ENCODE measurements at places on chromosomes 5 and 9.

DNA sequence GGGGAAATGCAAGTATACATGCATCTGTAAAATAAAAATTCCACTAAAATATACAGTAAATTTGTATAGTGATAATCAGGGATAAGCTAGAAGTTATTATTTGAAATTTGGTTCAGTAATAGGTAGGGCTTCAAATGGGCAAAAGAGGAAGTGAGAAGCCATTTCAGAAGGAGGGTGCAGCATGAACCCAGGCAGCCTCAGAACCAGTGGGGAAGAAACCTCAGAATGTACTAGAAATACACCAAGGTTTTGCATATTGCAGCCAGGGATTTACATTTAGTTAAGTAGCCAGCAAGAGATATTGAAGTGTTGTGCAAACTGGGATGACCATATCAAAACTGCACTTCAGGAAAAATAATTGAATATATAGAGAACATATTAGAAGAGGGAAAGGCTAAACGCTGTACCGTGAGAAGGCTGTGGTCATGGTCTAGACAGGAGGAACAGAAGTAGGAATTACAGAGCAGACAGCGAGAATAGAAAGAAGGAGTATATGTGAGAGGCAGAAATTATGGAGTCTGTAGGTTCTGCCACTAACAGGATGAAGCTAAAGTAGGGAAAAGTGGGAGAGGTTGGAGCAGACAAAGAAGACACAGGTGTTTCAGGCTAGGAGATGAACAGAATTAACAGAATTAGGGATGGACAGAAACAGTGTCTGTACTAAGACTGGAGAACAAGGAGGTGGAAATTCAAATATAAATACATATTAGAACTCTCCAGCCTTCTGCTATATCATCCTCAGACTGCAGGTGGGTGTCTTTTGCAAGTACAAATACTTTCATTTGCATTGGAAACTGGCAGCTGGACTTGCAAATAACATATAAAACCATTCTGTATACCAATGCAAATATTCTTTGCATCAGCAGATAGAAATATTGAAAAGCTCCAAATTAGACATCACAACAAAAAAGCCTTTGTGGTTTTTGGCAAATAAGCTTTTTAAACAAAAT, 335.6 kb downstream of the ZNF608 start:
- DNase-seq = no peak

- DNase-seq = no peak
These were observed 257.9 kb upstream of the ADAMTS16 start for GRCh38 chr5:4882186-4882585.

GRCh38 chr5:60352992-60353599, 346.9 kb downstream of the DEPDC1B start:
- DNase-seq = no peak

- no peak for DNase-seq
These were observed 61.1 kb downstream of the MTRR start for GRCh38 chr5:7930011-7930410.

DNA sequence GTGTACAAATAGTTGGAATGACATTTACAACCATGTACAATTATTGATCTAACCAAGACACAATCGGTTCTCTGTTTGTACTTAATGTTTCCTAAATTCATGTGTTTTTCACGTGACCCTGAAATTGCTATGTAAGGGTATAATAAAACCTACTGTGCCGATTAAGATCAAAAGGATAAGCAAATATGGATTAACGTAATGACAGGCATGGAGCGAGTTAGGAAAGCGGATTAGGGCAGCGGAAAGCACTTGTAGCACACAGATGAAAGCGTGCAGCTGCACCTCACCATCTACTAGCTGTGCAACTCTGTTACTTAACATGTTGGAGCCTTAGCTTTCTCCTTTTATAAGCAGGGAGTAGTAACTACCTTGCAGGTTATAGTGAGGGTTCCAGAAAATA, 38.3 kb upstream of the ZFYVE16 start:
- peak; percentile 26 for DNase-seq

GRCh38 chr5:24235946-24236345, 408.8 kb downstream of the CDH10 start:
- DNase-seq = no peak

- no peak for DNase-seq
These were observed 108.2 kb upstream of the TBC1D2 start for GRCh38 chr9:98363644-98364043.

DNA sequence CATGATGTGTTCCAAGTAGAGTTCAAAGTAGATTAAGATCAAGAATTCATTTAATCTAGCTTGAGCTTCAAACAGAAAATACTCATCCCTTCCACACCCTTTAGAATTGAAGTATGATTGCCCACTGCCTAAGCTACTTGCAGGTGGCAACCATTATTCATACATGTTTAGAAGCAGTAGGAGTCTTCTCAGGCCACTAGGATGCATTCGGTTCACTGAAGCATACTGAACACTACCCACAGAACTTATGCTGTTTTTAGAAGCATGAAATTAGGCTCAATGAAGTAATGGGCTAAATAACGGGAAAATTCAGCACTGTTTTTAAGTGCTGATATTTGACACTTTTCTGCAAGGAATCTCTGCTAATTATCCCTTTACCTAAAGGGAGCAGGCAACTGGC, 263.4 kb downstream of the DEPDC1B start:
- no peak for DNase-seq

DNA sequence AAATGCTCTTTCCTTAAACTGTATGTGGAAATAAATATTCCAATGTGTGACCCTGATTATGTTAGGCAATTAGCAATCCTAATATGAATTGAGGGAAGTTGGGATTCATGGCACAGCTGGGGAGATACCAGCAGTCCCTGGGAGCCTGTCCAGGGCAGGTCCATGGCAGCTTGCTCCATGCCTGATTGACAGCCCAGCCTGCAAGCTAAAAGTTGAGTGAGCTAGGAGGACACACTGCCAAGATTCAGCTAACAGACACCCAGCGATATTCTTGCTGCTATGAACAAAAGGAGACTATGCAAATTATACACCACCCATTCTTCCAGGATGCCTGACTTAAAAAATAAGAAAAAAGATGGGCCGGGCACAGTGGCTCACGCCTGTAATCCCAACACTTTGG, 6.2 kb downstream of the TGFBI start:
- DNase-seq = no peak

DNA sequence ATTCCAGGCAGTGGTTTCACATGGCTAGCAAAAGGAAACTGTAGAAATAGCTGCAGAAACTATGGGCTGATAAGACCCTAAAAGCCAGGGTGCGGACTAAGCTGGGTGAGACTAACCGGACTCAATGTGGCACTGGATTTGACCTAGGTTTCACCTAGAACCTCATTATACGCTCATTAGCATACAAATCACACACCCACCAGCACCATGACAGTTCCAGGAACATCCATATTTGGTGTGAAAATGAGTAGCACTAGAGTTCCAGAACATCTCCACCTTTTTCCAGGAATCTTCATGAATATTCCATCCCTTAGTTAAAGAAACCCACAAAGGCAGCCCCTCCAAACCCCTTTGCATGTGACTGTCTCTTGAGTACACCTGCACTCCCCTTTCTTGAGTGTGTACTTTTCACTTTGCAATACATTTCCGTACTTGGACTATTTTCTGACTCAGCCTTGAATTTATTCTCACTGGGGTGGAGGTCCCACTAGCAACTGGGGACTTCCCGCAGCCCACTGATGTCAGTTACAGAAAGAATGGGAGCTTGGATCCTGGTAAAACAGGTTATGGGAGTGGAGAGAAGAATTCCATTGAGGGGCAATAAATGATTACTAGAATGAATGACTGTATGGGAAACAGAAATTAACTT, 58.0 kb upstream of the SPATA31C2 start:
- DNase-seq = no peak

DNA sequence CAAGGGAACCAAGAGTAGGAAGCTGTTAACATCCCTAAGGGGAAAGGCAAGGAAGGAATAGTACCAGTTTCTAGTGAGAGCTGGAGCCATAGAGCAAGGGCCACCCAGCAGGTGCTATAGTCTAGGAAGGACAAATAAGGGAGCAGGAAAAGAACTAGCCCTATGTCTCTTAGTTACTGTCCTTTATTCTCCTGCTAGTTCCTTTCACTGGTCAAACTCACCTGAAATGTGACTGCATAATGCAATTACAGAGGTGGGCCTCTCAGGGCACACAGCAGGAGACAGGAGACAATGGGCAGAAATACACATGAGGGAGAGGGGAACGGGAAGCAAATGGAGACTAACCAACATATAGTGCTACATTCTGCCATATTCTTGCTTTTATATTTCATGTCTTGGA, 26.7 kb upstream of the FRMPD1 start:
- DNase-seq = no peak

GRCh38 chr5:159965031-159965837, 43.7 kb upstream of the TTC1 start:
- DNase-seq = peak; percentile 16

DNA sequence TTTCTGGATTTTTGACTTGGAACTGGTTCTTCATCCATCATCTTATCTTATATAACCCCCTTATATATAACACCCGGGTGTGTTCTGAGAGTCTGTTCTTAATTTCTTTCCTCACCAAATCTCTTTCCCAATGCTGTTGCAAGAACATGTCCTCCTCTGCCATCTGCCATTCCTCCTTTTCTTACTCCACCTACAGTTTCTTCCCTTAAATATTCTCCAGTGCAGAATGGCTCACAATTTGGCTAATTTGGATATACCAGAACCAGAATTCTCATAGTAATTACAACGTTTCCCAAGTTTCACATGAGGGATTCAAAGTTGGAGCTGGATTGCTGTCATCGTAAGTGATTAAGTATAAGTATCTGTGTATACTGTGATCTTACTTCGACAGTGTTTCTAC, 28.0 kb downstream of the SKP2 start:
- DNase-seq = no peak

- DNase-seq = no peak
These were observed 3.9 kb upstream of the LPCAT1 start for GRCh38 chr5:1527533-1528205.

GRCh38 chr9:96071076-96071814, 195.8 kb downstream of the ERCC6L2 start:
- no peak for DNase-seq

DNA sequence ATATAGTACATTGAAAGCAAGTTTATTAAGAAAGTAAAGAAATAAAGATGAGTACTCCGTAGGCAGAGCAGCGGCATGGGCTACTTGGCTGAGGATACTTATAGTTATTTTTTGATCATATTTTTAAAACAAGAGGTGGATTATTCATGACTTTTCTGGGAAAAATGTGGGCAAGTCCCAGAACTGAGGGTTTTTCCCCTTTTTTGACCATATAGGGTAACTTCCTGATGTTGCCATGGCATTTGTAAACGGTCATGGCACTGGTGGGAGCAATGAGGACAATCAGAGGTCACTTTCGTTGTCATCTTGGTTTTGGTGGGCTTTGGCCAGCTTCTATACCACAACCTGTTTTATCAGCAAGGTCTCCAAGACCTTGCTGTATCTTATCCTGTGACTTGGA, 5.2 kb upstream of the BASP1 start:
- no peak for DNase-seq

GRCh38 chr5:141816598-141817399, 61.4 kb downstream of the PCDH1 start:
- peak; percentile 60 for DNase-seq

GRCh38 chr9:91682806-91683205, 259.2 kb upstream of the NFIL3 start:
- no peak for DNase-seq

DNA sequence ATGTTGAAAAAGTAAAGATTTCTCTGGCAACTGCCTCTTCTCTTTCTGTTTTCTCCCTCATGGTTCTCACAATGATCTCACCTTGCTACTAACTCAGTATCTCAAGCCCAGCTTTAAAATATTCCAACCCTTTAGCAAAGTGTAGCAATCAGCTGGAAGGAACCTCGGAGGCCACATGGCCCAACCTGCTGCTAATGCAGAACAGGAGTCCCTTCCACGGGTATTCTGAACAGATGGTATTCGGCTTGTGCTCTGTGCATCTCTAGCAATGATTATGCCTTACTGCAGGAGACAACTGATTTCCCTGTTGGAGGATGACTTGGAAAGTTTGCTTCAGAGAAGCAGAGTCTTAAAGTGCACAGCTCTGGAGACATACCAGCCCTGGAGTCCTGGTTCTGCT, 151.8 kb upstream of the PPP1R2B start:
- no peak for DNase-seq

DNA sequence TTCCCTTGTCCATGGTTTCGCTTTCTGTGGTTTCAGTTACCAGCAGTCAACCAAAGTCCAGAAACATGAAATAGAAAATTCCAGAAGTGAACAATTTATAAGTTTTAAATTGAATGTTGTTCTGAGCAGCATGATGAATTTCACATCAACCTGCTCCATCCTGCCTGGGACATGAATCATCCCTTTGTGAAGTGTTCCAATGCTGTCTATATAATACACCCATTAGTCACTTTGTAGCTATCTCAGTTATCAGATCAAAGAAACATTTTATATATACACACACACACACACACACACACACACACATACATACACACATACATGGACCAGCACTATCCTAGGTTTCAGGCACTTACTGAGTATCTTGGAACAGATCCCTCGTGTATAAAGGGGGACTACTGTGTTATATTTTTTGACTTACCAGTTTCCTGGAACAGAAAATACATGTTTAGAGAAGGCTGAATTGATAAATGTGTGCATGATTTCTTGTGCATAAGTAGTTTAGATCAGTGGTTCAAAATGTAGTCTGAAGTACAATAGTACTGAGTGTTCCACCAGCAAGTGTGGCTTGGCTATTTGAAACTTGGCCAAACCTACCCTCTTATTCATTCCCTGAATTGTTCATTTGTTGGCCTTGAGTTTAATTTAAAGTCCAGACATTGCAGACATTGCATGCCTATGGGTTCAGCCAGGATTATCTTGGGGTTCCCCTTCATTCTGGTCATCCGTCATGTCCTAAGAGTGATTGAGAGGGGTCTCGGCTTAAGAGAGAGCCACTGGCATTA, 510.0 kb downstream of the GADD45G start:
- no peak for DNase-seq

DNA sequence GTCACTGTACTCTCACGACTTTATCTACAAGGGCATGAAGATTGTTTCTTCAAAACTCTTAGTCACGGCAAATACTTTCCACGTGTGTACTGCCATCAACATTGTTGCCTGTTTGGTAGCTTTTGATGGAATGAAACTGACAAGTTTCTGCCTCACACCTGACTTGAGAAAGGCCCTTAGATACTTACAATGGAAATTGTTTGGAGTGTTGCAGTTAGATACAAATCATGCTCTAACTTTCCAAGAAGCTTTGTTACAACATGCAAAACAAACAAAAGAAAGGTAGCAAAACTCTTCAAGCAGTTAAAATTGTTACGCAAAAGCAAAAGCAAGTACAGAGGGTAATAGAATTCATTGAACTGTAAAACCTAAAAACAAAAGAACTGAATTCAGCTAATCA, 91.1 kb upstream of the TLE4 start:
- no peak for DNase-seq

- no peak for DNase-seq
These were observed 591.4 kb downstream of the CCDC171 start for GRCh38 chr9:16143947-16144890.

GRCh38 chr5:132943362-132944022, 19.9 kb downstream of the AFF4 start:
- no peak for DNase-seq

- no peak for DNase-seq
These were observed 560.3 kb upstream of the ZNF608 start for GRCh38 chr5:125306741-125307140.

- no peak for DNase-seq
These were observed 5.1 kb downstream of the TGFBI start for GRCh38 chr5:136033848-136034247.

GRCh38 chr5:140351609-140352334, 5.4 kb upstream of the HBEGF start:
- peak; percentile 81 for DNase-seq

Data from midbrain (tissue), 1 donor.